ENCODE measurements at places on chromosomes 2 and 18.

DNA sequence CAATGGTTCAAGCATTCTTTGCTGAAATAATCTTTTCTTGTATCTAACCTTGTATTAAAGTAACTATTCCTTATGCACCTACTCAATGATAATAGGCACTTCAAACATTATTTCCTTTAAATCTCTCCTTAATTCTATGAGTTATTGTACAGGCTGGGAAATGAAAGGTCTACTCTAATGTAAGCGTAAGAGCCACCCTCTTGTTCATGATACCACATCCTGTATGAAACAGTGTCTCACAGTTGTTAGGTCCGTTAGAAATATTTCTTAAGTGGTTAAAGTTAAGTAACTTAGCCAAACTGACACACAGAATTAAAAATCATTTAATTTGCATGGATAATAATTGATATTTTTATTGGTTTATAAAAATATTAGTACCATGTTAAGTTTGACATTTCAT is 162.5 kb upstream of the RPRM start:
- DNase-seq, result no peak

- DNase-seq, result no peak
Measured at GRCh38 chr2:11835403-11835802, 89.0 kb downstream of the LPIN1 start.

GRCh38 chr18:70634576-70635147 is 345.8 kb downstream of the SOCS6 start:
- DNase-seq, result no peak

DNA sequence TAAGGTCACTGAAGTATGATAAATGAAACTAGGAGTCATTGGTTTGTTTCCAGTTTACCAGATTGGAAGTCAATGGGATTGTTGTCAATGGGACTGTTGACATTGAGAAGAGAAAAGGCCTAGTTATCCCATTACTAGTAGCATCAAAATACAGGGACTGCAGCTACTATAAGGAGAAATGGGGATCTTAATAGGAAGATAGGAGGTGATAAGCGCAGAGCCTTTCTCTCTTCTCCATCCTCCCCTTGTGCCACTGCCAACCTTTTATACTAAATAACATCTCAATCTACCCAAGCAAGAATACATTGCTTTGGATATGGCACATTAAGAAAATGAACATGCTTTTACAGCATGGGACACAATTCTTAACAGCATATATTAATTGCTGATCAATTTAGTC is 10.5 kb upstream of the BBS5 start:
- DNase-seq, result no peak

- no peak for DNase-seq
Measured at GRCh38 chr2:135945526-135945925, 39.9 kb downstream of the DARS1 start.

- no peak for DNase-seq
Measured at GRCh38 chr2:238321467-238321866, 1.1 kb downstream of the TRAF3IP1 start.

DNA sequence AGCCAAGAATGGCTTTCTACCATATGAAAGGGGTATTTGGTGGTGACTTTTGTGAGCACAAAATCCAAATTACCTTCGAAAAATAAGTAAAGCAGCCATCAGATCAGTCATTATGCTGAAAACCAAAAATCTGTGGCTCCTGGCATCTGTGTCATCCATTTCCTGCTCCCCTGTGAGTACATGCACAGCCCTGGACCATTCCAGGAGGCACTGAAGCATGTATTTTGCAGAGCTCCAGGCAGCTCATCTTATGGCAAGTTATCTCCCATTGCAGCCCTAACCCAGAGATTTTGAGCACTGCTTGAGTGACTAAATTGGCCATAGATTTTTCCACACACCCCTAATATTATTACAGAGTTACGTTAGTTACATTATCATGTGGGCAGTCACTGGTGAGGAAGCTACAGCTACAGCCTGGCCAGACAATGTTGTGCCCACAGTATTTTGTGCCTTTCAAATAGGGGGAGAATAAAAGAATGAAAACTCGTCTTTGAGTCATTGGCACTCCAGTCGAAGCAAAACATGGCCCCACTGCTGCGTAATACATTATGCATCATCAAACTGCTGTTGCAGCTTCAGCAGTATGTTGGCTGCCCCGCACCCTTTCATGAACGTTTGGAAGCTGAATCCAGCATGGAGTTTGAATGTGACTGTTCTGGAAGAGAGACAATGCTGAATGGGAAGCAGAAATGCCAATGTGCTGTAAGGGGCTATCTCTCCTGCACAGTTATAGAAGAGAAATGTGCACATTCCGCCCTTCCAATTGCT is 702.2 kb downstream of the RNF144A start:
- DNase-seq, result no peak

DNA sequence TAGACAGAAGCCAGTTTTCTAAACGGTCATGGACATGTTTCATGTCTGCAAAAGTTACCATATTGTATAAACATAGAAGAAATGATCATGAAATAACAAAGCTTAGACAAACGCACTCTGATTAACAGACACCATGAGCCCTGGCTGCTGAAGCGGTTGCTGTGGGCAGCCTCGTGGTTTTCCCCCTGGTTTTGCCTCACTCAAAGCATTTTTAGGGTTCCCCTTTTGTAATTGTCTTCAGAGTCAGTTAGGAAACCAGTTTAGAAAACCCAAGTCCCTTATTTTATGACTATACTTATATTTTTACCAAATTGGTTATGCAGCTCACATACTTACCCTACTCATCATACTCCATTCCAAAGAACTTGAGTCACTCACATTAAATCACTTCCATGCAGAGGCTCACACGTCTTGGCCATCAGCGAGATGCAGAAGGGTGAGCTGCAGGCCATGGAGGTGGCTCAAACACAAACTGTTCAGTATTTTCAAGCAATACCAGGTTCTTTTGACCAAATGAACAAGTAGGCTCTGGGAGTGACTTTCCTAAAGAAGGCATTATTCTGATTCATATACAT is 105.6 kb upstream of the SALL3 start:
- no peak for DNase-seq

GRCh38 chr2:18435426-18436037 is 124.9 kb downstream of the RDH14 start:
- DNase-seq, result no peak

Measured in dorsolateral prefrontal cortex (tissue), 122 donors.